ENCODE measurements at places on chromosomes 16 and 17. TPM values are rescaled to one million over a fixed set of nuclear protein-coding genes. Genes with fewer than 3 reads are reported as not detected.

PHOSPHO1 gene
- 1.7 TPM for total RNA-seq

- no peaks in the 10 kb centered on the region for H3K36me3 ChIP-seq
- no peaks in the 10 kb centered on the region for H3K27me3 ChIP-seq
- H3K27ac ChIP-seq = peak overlapping the region; percentile 72
- no peak overlapping the region for H3K4me3 ChIP-seq
These were observed 27.2 kb downstream of the ZNF423 start for GRCh38 chr16:49828533-49829267.

BAIAP2 gene
- 139 TPM for total RNA-seq

DNA sequence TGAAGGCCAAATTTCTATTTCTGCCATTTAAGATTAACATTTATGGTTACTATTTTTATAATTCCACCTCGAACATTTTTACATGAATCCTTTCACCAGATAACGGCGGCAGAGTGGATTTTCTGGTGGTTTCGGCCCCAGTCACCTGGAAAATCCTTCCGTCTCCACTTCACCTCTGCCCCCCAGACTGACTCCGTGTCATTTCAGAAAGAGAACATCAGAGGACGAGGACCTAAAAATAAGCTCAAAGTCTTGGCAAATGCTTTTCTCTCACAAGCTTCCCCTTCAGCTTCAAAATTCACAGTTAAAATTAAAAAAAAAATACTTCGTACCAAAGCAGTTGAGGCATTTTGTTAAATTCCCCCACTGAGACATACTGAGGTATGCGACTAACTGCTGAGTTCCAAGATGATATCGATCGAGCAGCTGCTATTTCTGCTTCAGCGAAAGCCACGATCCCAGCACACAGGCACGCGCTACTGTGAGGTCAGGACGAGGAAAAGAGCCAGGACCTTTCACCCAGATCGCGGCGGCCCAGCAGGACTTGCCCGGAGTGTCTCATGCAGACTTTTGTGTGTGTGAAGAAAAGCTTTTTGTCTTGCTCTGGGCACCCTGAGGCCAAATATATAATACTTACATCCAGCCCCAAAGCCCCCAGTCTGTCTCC lies 36.8 kb downstream of the ASPA start:
- peak overlapping the region; percentile 65 for H3K27ac ChIP-seq
- H3K4me1 ChIP-seq = no peaks in the 10 kb centered on the region
- H3K4me3 ChIP-seq = no peak overlapping the region
- H3K27me3 ChIP-seq = no peaks in the 10 kb centered on the region
- DNase-seq = no peak
- no peaks in the 10 kb centered on the region for H3K36me3 ChIP-seq

- H3K27ac ChIP-seq = peak overlapping the region; percentile 99
- H3K4me1 ChIP-seq = peaks cover 32% of the 10 kb centered on the region
These were observed 1.4 kb downstream of the CYB5D2 start for GRCh38 chr17:4144422-4144747.

- no peak overlapping the region for H3K27ac ChIP-seq
- no peak for DNase-seq
- no peaks in the 10 kb centered on the region for H3K27me3 ChIP-seq
- H3K36me3 ChIP-seq = peaks cover 52% of the 10 kb centered on the region
These were observed 61.7 kb upstream of the MRC2 start for GRCh38 chr17:62565817-62566216.

DNA sequence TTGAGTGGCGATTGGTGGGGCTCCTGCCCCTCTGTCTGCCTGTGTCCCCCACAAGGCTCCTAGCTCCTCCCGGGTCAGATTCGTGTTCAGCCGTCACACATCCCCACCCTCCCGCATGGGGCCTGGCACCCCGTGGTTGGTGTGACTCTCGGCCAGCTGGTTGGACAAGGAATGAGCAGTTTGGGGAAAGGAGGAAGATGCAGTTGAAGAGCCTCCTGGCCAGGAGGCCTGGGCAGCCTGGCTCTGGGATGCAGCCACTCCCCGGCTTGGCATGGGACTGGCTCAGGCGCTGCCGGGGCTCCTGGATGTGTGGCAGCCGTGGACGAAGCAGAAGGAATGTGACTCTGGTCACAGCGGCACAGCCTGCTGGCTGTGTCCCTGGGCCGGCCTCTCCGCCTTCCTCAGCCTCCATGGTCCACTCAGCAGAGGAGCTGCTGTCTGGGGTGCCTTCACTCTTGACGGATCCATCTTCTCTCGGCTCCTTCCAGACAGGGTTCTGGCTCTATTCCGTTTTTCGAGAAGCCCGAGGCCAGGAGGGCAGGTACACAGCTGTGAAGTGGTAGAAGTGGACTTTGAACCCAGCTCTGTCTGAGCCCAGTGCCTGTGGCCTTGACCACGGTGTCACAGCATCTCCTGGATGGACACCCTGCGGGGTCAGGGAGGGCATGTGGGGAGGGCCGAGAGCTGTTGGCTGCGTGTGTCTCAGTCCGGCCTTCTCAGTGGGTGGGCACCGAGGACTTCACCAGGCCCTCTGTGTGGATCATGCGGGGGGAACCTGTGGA lies 2.1 kb downstream of the TRAF7 start:
- H3K27ac ChIP-seq = peak overlapping the region; percentile 65
- H3K27me3 ChIP-seq = no peaks in the 10 kb centered on the region
- peaks cover 5% of the 10 kb centered on the region for H3K36me3 ChIP-seq
- DNase-seq = no peak
- H3K4me1 ChIP-seq = peaks cover 65% of the 10 kb centered on the region

- H3K27me3 ChIP-seq = no peaks in the 10 kb centered on the region
- H3K27ac ChIP-seq = no peak overlapping the region
- H3K4me1 ChIP-seq = no peaks in the 10 kb centered on the region
- H3K36me3 ChIP-seq = no peaks in the 10 kb centered on the region
These were observed 23.2 kb downstream of the TMEM186 start for GRCh38 chr16:8774208-8774607.

GFAP gene
- not detected for total RNA-seq

GRCh38 chr17:12519956-12520594 lies 145.6 kb upstream of the MYOCD start:
- H3K4me3 ChIP-seq = no peak overlapping the region
- no peaks in the 10 kb centered on the region for H3K4me1 ChIP-seq
- no peaks in the 10 kb centered on the region for H3K36me3 ChIP-seq
- H3K27ac ChIP-seq = no peak overlapping the region
- H3K27me3 ChIP-seq = no peaks in the 10 kb centered on the region
- no peak for DNase-seq

GRCh38 chr17:8243827-8244226 lies 4.0 kb downstream of the CTC1 start:
- H3K4me3 ChIP-seq = no peak overlapping the region
- DNase-seq = no peak
- H3K27me3 ChIP-seq = no peaks in the 10 kb centered on the region
- peaks cover 12% of the 10 kb centered on the region for H3K4me1 ChIP-seq
- peaks cover 43% of the 10 kb centered on the region for H3K36me3 ChIP-seq
- no peak overlapping the region for H3K27ac ChIP-seq

DNA sequence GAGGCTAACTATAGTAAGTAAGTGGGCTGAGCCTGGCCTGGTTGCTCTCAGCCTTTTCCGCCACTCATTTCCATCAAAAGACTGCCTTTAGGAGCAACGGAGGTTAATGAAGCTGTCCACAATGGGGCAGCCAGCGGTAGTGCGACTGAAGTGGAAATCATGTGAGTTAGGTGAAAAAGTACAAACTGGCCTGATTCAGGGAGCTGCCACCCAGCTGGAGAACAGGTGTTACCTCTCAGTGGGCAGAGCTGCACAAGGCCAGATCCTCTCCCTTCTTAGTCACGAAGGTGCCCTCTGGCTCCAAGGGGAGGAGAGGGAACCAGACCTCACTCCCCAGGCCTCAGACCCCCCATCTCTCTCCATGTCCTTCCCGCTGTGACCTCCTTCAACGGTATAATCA lies 34.4 kb upstream of the CDRT4 start:
- H3K36me3 ChIP-seq = no peaks in the 10 kb centered on the region
- no peak for DNase-seq
- H3K4me3 ChIP-seq = peak overlapping the region; percentile 38
- H3K4me1 ChIP-seq = peaks cover 9% of the 10 kb centered on the region
- H3K27me3 ChIP-seq = no peaks in the 10 kb centered on the region

KRTAP9-8 gene
- not detected for total RNA-seq

- H3K36me3 ChIP-seq = no peaks in the 10 kb centered on the region
- peaks cover 12% of the 10 kb centered on the region for H3K4me1 ChIP-seq
- no peak for DNase-seq
- H3K27me3 ChIP-seq = no peaks in the 10 kb centered on the region
- H3K27ac ChIP-seq = peak overlapping the region; percentile 45
These were observed 529 bp upstream of the ASPA start for GRCh38 chr17:3475251-3475685.

DNA sequence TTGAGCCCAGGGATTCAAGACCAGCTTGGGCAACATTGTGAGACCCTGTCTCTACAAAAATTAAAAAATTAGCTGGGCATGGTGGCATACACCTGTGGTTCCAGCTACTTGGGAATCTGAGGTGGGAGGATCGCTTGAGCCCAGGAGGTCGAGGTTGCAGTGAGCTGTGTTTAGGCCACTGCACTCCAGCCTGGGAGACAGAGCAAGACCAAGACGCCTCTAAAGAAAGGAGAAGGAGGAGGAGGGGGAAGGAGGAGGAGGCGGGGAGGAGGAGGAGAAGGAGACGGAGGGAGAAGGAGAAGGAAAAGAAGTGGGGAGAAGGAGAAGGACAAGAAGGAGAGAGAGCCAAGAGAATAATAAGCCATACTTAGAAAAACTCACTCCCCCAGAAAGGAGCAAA lies 35.9 kb downstream of the STXBP4 start:
- no peaks in the 10 kb centered on the region for H3K4me1 ChIP-seq
- H3K4me3 ChIP-seq = no peak overlapping the region
- no peak for DNase-seq
- no peaks in the 10 kb centered on the region for H3K27me3 ChIP-seq
- no peak overlapping the region for H3K27ac ChIP-seq
- H3K36me3 ChIP-seq = peaks cover 8% of the 10 kb centered on the region

GRCh38 chr17:77287432-77288068 lies 146.8 kb downstream of the SEC14L1 start:
- H3K36me3 ChIP-seq = no peaks in the 10 kb centered on the region
- H3K27ac ChIP-seq = peak overlapping the region; percentile 76
- H3K27me3 ChIP-seq = no peaks in the 10 kb centered on the region
- no peak for DNase-seq

DNA sequence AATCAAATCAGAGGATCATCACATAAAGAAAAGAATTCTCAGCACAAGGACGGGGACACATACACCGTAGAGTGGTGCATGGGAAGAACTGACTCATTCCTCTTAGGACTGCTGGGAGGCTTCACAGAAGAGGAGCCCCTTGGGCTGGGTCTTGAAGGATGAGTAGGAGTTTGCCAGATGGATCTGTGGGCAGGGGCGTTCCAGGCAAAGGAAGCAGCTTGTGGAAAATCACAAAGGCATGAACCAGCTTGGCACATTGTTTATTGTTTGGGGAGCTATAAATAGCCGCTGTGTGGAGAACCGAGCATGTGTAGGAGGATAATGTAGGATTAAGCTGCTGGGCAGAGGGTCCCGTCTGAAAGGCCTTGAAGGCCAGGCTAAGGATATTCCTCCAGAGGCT lies 5.1 kb upstream of the SLC16A11 start:
- peaks cover 18% of the 10 kb centered on the region for H3K4me1 ChIP-seq
- H3K36me3 ChIP-seq = no peaks in the 10 kb centered on the region
- H3K27me3 ChIP-seq = no peaks in the 10 kb centered on the region
- DNase-seq = no peak

GRCh38 chr17:31522284-31522931 lies 130.9 kb downstream of the RAB11FIP4 start:
- no peaks in the 10 kb centered on the region for H3K36me3 ChIP-seq
- DNase-seq = no peak
- H3K27me3 ChIP-seq = no peaks in the 10 kb centered on the region
- H3K27ac ChIP-seq = no peak overlapping the region
- no peak overlapping the region for H3K4me3 ChIP-seq

CTRB2 gene
- 0.78 TPM for total RNA-seq

DNA sequence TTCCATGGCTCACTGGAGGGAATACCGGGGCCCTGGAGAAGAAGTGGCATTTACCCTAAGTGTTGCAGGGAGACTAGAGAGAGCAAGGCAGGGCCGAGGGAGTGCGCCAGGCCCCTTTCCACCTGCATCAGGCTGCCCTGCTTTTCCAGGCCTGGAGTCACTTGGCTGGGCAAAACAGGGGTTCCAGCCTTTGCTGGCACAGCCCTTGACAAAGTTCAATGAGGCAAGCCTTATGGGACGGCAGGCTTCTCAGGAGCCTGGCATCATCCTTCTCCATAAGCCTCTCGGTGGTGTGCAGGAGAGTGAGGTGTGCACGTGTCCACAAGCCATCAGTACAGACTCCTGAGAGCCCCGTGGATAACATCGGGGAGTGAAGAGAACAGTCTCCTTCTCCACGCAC lies 27.1 kb downstream of the CACNA1G start:
- DNase-seq = no peak
- H3K27me3 ChIP-seq = no peaks in the 10 kb centered on the region
- H3K36me3 ChIP-seq = no peaks in the 10 kb centered on the region
- H3K4me1 ChIP-seq = peaks cover 10% of the 10 kb centered on the region
- H3K27ac ChIP-seq = no peak overlapping the region

- H3K27ac ChIP-seq = no peak overlapping the region
- no peaks in the 10 kb centered on the region for H3K4me1 ChIP-seq
- no peaks in the 10 kb centered on the region for H3K36me3 ChIP-seq
- no peaks in the 10 kb centered on the region for H3K27me3 ChIP-seq
- DNase-seq = no peak
These were observed 19.2 kb downstream of the HNF1B start for GRCh38 chr17:37725601-37726146.

GRB7 gene
- 25.0 TPM for total RNA-seq

ROGDI gene
- total RNA-seq = 21.8 TPM

DNA sequence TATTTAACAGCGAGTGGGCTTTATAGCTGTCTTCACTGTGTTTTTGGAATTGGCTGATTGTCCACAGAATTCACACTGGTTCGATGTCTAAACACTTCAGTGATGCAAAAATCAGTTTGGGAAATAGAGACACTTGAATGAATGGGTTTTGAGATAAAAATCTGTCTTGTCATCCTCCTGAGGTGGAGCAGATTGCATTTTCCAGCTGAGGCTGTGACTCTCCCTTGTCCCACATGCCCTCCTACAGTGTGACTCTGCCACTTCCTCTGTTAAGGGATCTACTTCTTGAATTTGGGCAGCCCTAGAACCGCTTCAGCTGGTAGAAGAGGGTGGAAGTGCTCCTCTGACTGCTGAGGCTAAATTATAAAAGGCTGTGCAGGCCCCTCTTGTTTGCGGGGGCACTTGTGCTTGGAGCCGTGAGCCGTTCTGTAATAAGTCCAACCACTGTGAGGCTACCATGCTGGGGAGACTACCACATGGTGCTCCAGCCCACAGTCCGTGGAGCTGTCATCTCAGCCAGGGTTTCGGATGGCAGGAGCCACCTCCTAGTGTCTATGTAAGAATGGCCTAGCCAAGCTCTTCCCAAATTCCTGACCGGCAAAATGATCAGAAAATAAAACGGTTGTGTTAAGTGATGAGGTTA lies 175.9 kb downstream of the SPECC1 start:
- no peak for DNase-seq
- H3K27ac ChIP-seq = no peak overlapping the region
- no peaks in the 10 kb centered on the region for H3K27me3 ChIP-seq
- H3K4me3 ChIP-seq = no peak overlapping the region
- no peaks in the 10 kb centered on the region for H3K4me1 ChIP-seq

CCDC144A gene
- total RNA-seq = 10.9 TPM

- peaks cover 31% of the 10 kb centered on the region for H3K4me1 ChIP-seq
- H3K36me3 ChIP-seq = no peaks in the 10 kb centered on the region
- H3K4me3 ChIP-seq = no peak overlapping the region
- DNase-seq = peak; percentile 54
- H3K27ac ChIP-seq = peak overlapping the region; percentile 74
- no peaks in the 10 kb centered on the region for H3K27me3 ChIP-seq
These were observed 21.5 kb downstream of the MRC2 start for GRCh38 chr17:62648956-62649294.

Measured in upper lobe of right lung (tissue), 1 donor.